A549 treated with RU486 at 1 μM for 4 hours (cell line): ENCODE measurements at places on chromosomes 3 and 15. TPM values are rescaled to one million over a fixed set of nuclear protein-coding genes. Genes with fewer than 3 reads are reported as not detected.

A4GNT gene
- not detected in 5 replicates for total RNA-seq

MUC20 gene
- 0.51 to 1.1 TPM (median 0.80 TPM) in 5 replicates for total RNA-seq

GRIP2 gene
- total RNA-seq: 0.97 to 2.4 TPM (median 1.9 TPM) in 5 replicates

PRR20G gene
- 0.14 to 0.24 TPM in 2 of 5 replicates, not detected in the others for total RNA-seq

MRAS gene
- total RNA-seq: 7.1 to 12.2 TPM (median 8.5 TPM) in 5 replicates

CCDC191 gene
- 1.5 to 1.9 TPM (median 1.7 TPM) in 5 replicates for total RNA-seq

ALG1L2 gene
- total RNA-seq: not detected in 5 replicates

FHIT gene
- total RNA-seq: 0.40 to 1.6 TPM (median 0.67 TPM) in 5 replicates

PTH1R gene
- total RNA-seq: 0.07 to 0.67 TPM (median 0.47 TPM) in 5 replicates

HPS3 gene
- total RNA-seq: 27.1 to 38.8 TPM (median 35.9 TPM) in 5 replicates

PARL gene
- 62.9 to 73.2 TPM (median 65.7 TPM) in 5 replicates for total RNA-seq

IQCF5 gene
- total RNA-seq: not detected in 5 replicates

ANXA2 gene
- 4,604 to 5,455 TPM (median 4,892 TPM) in 5 replicates for total RNA-seq

TRIM42 gene
- not detected in 5 replicates for total RNA-seq

KIF15 gene
- 8.0 to 12.3 TPM (median 9.3 TPM) in 5 replicates for total RNA-seq

SLC9C1 gene
- not detected in 5 replicates for total RNA-seq

ZMYND10 gene
- total RNA-seq: 0.87 to 1.4 TPM (median 1.1 TPM) in 5 replicates

ACAN gene
- total RNA-seq: 0.14 to 0.21 TPM (median 0.20 TPM) in 5 replicates

CLDN16 gene
- 0.07 to 0.41 TPM in 2 of 5 replicates, not detected in the others for total RNA-seq

NCKIPSD gene
- total RNA-seq: 6.1 to 9.6 TPM (median 8.4 TPM) in 5 replicates

KLHL6 gene
- not detected in 5 replicates for total RNA-seq

GCHFR gene
- 6.1 to 11.0 TPM (median 6.7 TPM) in 5 replicates for total RNA-seq

CCDC32 gene
- total RNA-seq: 12.9 to 25.4 TPM (median 15.4 TPM) in 5 replicates

ATP13A5 gene
- not detected in 5 replicates for total RNA-seq

DPPA2 gene
- total RNA-seq: not detected in 5 replicates

CLRN1 gene
- not detected in 5 replicates for total RNA-seq

EBLN2 gene
- total RNA-seq: 0.25 to 0.65 TPM (median 0.57 TPM) in 5 replicates

TMEM44 gene
- total RNA-seq: 8.8 to 11.3 TPM (median 10.5 TPM) in 5 replicates

GXYLT2 gene
- 1.0 to 1.5 TPM (median 1.2 TPM) in 5 replicates for total RNA-seq

ROBO1 gene
- total RNA-seq: 13.3 to 16.6 TPM (median 15.0 TPM) in 5 replicates

PDZRN3 gene
- not detected in 5 replicates for total RNA-seq

HRG gene
- total RNA-seq: not detected in 5 replicates

SACM1L gene
- total RNA-seq: 11.9 to 17.4 TPM (median 15.8 TPM) in 5 replicates

CIAO2A gene
- total RNA-seq: 118 to 187 TPM (median 126 TPM) in 5 replicates

CPB1 gene
- not detected in 5 replicates for total RNA-seq

PLD1 gene
- 7.2 to 11.5 TPM (median 10.0 TPM) in 5 replicates for total RNA-seq

TMEM40 gene
- total RNA-seq: 0.16 to 0.88 TPM (median 0.57 TPM) in 5 replicates

FAM3D gene
- total RNA-seq: not detected in 5 replicates

THSD4 gene
- 15.6 to 22.7 TPM (median 21.4 TPM) in 5 replicates for total RNA-seq

PCCB gene
- 26.7 to 32.7 TPM (median 29.1 TPM) in 5 replicates for total RNA-seq

RFTN1 gene
- total RNA-seq: 2.9 to 3.4 TPM (median 3.2 TPM) in 5 replicates

ITIH4 gene
- 0.35 to 1.6 TPM (median 0.55 TPM) in 5 replicates for total RNA-seq

CD80 gene
- total RNA-seq: not detected in 5 replicates

CAPN3 gene
- 0.22 to 0.87 TPM (median 0.43 TPM) in 4 of 5 replicates, not detected in the other for total RNA-seq
